ENCODE measurements at places on chromosomes 5 and 9.

- peak; percentile 71 for DNase-seq
These were observed 37.6 kb upstream of the ORM1 start for GRCh38 chr9:114285166-114285867.

DNA sequence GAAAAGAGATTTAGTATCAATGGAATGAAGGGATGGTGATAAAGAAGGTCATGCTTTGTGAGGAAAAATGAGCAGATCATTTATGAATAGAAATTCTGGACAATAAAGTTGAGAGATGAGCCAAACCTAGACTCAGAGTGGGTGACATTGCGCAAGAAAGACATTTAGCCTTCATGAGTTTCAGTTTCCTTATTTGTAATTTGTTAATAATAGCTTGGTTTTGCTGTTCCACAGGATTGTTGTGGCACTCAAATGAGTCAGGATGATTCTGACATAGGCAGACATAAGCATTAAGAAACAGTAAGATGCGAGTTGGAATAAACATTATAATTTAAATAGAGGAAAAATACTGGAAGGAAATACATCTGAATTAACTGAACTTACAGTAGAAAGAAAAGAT lies 34.8 kb downstream of the ITGA2 start:
- DNase-seq, result peak; percentile 45

DNA sequence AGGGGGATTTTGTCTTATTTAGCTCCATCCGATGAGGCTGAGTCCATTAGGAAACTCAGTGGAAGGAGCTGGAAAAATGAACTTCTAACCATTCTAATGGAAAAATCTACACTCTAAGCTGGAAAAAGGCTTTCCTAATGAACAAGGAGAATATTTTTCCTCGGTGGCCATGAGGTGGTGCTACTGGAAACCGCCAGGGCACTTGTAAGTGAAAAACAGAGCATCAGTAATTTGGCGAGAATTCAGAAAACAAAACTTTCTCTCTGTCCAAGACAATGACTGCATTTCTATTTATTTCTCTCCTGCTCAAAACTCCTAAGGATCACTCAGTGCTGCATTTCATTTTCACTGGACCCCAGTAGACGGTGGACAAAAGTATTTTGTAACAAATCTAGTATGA lies 237.6 kb downstream of the TENT4A start:
- no peak for DNase-seq

- peak; percentile 86 for DNase-seq
These were observed 11.4 kb upstream of the GRPEL2 start for GRCh38 chr5:149333711-149334443.

GRCh38 chr9:84761137-84761808 lies 91.7 kb downstream of the NTRK2 start:
- DNase-seq, result no peak

DNA sequence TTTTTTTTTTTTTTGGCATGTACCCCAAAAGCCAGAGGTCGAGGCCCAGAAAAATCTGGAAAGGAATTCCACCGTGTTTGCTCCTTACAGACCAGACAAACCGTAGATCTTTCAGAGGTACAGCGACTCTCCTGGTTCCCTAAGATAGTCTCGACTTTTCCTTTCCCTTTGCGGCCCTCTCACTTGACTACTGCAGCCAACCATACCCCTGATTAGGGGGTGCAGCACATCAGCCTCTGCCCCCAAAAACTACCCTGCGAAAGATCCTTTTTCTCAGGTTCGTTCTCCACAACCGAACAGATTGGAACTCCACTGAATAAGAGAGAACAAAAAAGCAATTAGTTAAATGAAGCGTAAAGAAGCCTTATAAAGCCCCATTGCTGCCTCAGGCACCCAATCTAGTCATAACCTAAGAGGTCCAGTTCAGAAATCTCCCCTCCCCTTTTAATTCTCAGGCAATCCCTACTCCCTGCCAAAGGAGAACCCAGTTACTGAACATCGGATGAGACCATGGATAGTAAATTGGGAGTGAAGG lies 379 bp upstream of the TICAM2 start:
- DNase-seq, result no peak
